Activated CD4-positive, alpha-beta T cell treated with anti-CD3 and anti-CD28 coated beads for 24 hours (primary cell): ENCODE measurements at places on chromosomes 6 and 20.
A peak's percentile ranks its signal among the peaks of the same experiment; 100 is the strongest.

DNA sequence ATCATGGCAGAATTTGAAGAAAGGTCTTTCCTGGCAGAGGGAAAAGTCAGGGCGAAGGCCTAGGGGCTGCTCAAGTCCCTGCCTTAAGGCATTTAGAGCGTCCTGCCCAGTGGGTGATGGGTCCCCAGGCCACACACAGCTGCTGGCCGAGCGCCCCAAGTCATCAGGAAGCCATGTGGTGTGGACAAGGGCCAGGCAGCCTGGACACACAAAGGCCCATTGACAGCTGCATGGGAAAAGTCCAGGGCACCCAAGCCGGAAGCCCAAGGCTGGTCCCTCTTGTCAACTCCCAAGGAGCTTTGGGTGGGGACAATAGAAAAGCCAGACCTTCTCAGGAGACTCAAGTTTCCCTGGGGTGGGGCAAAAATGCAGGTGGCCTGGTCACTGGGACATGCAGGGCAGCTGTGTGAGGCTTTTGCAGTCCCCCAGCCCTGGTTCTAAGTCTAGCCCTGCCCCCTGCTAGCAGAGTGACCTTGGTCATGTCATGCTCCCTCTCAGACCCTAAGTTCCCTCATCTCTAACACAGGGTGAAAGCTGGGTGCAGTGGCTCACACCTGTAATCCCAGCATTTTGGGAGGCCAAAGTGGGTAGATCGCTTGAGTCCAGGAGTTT lies 44.3 kb upstream of the PTGIS start:
- no peak for DNase-seq

DNA sequence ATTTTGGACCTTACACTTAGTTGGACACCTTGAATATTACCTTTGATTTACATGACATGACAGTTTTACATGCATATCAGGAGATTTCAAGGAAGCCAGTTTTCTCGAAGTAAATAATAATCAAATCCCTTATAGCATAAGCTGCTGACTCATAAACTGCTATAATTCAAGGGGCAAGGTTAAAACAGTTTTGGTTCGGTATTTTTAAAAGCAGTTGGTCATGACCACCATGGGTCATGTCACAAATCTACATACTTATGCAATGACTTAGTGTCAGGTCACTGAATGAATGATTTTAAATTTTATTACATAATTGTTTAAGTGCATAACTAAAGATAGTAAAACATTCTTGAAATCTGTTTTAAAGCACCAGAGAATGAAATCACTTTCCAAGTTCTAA lies 158.0 kb downstream of the DST start:
- no peak for DNase-seq

DNA sequence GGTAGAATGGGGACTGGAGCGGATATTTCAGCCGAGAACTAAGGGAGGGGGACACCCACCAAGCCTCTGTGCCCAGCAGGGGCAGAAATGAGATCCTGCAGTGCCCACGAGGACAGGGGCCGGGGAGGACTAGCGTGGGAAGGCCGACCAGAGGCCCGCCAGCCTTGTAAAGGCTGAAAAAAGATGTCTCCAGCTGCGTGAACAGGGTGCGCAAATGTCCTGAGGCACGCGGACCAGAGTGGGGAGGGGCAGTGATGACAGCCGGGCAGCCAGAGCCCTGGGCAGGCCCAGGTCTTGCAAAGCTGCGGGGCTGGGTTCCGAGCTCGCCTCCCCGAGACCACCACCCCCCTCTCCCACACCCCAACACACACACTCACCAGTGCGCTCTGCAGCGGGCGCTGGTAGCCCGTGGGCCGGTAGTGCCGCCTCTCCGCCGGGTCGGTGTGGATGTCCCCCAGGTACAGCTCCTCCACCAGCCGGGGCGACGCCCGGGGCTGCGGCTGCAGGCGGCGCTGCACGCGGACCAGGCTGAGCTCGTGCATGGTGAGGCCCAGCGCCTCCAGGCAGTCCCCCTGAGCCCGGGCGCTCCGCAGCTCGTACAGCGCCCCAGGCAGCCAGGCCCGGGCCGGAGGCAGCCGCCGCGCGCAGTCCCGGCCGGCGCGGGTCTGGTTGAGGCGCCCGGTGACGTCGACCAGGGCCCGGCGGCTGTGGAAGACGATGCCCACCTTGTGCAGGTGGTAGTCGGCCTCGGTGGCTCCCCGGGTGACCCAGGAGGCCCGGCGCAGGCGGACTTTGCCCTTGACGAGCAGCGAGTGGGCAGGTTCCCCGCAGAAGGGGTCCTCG lies 48.2 kb downstream of the APCDD1L start:
- DNase-seq, result no peak

DNA sequence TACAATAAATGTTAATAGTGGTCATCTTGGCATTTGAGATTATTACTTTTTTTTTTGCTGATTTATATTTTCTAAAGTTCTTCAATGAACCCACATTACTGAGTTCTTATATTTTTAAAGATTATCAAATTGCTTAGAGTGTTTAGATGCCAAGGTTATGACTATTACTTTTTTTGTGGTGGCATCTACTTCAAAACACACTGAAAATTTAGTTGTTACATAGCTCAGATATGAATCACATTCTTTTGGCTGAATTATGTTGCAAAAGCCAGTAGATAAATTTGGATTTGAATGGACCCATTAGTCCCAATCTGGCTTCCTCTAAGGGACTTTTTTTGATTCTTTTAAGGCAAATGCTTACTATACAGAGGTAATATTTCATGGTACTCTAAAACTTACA lies 8.9 kb downstream of the UTRN start:
- DNase-seq, result no peak

DNA sequence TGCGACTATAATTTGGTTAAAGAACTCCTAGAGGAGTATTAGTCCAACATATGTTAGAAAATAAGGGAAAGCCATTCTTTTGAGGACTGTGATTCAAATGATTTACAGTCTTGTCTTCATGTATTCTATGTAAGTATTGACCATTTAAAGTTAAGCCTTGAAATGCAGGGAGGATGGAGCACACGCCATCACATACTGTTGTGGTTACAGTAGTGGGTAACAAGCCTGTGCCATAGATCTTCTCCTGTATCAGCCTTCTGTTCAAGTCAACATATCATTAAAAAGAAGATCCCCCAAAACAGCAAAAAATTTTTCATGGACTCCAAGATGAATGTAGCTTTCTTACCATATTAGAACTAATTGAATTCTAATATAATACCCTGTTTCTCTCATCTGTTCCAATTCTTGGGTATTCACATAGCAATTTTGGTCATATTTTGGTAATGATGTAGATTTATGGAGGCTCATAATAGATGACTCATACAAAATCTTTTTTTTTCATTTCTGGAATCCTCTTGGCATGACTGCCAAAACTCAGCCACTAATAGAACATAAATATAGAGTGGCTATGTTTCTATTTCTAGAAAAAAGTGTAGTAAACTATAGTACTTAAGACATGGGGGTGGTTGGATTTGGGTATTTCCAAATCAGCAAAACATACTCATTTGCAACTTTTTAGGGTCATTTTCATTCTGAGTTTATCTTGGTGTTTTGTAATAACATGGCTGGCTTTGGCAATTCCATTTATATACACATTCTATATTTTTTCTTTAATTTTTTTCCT lies 413.5 kb downstream of the BCKDHB start:
- no peak for DNase-seq

GRCh38 chr20:25053255-25054031 lies 4.5 kb downstream of the ACSS1 start:
- no peak for DNase-seq

DNA sequence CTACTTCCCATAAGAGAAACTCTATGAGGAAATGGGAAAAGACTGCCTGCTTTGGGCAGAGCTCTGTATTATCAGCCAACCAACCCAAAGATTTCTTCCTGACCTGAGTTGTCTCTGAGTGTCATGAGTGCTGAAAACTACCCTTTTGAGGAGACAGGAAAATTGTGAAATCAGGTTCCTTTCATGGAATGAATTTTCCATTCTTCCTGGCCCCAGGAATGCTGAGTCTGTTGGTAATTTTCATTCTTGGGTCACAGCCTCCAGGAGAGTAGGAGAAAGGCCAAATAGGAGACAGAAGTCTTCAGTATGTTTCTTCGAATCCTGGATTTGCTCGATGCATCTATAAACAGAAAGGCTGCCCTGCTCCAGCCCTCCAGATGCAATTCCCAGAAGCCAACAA lies 53.6 kb downstream of the SCML4 start:
- no peak for DNase-seq

GRCh38 chr6:20400456-20401204 lies 1.0 kb upstream of the E2F3 start:
- peak; percentile 14 for DNase-seq

DNA sequence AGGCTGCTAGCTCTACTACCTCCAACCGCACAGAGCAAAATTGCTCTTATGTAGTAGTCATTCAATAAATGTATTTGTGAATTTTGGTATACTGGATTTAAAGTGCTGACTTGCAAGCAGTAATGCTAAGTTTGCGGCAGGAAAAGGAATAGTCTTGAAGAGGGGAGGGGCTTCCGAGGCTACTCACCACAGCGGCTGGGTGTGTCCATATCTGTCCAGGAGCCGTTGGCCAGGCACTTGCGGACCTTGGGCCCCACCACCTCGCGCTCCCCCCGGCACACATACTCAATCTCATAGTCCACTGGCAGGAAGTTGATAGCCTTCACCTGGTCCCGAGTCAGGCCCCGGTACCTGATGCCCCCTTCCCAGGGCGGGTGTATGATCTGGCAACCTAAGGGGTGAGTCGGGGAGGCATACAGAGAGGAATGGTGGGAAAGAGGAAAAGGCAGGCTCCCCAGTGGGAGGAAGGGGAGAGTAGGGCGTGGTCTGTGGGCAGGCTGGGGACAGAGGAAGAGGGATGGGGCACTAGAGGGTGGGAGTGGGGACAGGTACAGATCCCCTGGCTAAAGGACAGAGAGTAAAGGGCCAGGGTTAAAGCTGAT lies 1.7 kb downstream of the GABBR1 start:
- no peak for DNase-seq

- no peak for DNase-seq
Measured at GRCh38 chr6:92777146-92777740, 642.1 kb downstream of the EPHA7 start.

DNA sequence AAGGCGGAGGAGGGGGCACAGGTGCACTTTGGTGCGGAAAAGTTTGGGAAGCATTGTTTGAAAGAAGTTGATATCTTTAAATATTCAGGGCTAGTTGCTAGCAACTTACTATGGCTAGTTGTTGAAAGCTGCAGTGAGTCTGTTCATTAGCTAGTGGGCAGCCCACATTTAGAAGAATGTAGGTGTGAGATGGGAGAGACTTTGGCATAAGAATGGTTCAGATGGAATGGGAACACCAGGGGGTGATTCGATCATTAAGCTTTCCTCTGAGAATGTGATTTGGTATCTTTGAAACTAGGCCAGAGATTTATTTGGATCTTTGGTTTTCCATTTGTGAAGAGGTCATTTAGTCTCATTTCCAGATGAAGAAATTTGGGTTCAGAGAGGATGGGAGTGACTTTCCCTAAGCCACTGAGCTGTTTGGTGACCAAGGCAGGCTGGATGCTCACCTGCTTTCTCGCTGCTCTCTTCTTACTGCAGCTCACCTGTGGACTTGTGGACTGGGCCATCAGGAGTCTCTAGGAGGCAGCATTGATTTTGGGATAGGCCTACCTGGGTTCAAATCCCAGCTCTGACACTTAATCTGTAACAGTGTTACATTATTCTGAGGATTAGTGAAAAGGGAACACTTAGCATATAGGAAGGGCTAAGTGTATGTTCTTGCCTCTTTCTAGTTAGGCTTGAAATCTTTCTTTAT lies 62.9 kb downstream of the CARMIL1 start:
- DNase-seq, result no peak
